NCI-H345 (cell line): ENCODE measurements at places on chromosomes 5 and 9.

GRCh38 chr9:28882529-28882928 lies 1309.2 kb upstream of the C9orf72 start:
- DNase-seq, result no peak

DNA sequence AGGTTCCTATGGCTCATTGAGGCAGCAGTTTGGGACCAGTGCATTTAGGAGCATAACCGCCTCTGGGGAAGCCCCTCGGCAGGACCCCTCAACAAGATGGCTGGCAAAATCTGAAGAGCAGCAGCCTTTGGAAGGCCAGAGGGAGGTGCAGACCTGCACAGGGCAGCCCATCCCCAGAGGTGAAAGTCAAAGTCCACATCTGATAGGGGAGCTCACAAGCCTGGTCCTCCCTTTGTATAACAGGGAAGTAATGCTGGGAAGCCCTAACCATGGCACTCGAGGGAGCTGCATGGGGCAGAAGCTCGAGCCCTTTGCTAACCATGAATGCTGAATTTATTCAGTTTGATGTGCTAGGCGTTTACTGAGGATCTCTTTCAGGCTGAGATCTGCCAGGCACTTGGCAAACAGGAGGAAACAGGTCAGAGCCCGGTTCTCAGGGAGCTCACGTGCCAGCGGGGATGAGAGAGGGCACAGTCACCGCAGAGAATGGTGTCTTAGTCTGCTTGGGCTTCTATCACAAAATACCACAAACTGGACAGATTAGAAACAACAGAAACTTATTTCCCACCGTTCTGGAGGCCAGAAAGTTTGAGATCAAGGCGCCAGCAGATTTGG lies 114.1 kb downstream of the GABBR2 start:
- no peak for DNase-seq

DNA sequence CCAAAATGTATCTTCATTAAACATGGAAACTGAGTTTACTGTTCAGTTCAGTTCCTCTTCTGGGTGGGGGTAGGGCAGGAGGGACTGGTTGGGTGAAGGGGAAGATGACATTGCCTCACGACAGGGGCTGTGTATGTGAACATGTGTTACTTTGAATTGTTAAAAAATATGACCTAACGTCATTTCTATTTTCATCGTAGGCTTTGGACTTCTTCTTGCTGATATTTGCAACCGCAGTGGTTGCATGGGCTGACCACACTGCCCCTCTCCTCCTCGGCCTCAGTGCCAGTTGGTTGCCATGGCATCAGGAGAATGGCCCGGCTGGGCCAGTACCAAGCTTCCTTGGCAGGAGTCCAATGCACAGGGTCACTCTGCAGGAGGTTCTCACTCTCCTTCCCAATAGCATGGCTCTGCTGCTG lies 41.5 kb downstream of the HACD4 start:
- DNase-seq, result no peak

GRCh38 chr5:119072496-119072895 lies 1.6 kb downstream of the DMXL1 start:
- DNase-seq, result no peak

DNA sequence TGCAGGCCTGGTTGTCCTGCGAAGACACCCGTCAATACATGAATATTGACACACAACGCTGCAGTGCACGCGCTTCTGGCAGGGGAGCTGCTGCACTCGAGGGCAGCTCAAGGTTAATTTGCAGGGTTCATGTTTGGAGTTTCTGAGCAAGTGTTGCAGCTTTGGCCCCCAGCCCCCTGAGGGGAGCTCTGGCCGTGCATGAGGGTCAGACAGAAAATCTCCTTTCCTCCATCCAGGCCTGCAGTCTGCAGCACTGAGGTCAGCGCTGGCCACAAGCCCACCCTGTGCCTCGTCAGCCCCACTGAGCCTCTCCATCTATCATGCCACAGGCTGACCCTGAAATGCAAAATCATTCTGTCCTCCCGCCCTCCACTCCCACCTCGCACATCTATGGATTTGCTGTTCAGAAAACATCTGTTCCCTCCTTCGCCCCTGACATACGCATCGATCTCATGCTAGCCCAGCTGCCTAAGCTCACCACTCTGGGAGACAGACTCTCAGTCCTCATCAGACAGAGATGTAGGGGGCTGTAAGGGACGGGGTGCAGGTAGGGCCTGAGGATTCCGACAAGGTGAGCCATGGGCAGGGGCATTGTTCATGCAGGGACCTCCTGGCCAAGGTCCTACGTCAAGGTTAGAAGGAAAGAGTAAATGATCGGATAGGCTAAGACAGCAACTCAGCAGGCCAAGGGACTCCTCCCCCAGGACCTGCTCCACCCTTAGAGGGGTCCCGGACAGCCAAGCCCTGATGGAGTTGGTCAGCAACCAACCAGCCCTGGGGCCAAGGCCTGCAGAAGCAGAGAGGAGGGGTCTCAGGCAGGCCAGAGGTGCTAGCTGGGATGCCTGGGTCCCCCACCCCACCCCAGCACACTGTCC lies 125.1 kb downstream of the KCNIP1 start:
- DNase-seq, result no peak

DNA sequence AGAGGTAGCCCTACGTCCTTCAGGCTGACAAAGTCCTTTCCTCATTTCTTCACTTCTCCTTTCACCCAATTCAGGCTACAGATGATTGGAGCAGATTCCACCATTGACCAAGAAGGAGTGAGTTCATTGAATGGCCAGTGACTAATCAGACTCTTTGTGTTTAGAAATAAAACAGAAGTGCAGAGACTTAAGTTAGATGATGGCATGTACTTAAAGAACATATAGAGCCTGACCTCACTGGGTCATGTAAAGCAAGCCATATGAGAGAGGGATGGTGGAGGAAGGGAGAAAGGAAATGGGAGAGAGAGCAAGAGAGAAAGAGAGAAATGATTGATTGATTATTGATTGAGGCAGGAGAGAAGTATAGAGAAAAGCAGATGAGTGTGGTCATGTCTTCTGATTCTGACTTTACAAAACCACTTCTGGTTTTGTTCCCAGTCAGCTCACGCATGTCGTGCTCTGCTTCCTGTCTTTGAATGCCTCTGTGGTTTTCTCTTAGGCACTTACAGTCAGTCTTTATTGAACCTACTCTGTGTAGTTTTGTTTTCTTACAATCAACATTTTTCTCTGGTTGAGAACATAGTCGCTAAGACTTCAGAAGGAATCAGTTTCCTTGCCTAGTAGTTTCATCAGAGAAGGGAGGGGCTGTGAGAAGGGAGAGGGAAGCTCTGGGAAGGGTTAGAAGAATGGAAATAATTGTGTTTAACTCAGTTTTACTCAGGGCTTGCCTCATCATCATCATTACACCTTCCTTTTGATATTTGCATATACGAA lies 149.2 kb upstream of the KLF9 start:
- no peak for DNase-seq

GRCh38 chr9:68951879-68952659 lies 61.8 kb downstream of the PRKACG start:
- no peak for DNase-seq

GRCh38 chr5:89071101-89071940 lies 188.3 kb upstream of the MEF2C start:
- no peak for DNase-seq

DNA sequence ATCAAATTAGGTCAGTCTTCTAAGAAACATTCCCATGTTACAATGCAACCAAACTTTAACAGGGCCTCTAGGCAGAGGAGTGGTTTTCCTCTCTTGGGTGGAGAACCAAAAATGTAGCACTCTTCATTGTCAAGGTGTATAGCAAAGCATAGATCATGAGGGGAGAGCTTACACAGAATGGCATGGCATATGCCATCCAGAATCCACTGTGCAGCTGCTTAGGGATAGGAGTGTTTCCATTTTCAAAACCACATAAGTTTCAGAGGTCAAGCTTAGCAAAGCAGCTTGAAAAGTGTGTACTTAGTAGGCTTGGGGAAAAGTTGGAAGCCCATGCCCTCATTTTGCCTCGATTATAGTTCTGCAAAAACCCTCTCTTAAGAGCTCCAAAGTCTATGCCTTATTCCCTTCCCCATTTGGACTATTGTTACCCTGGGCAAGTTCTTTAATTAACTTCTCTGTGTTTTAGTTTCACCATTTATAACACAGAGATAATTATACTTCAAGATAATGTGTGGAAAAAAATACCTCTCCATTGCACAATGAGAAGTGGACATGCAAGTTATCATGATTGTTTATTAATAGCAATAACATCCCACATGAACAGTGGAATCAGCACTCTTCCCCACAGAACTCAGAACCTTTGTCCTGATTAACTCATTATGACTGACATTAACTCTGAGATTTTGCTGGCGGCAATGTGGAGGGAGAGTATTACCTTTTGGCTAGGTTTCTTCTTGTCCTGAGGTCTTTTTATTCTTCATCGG lies 398.9 kb upstream of the WWC1 start:
- DNase-seq, result no peak

- DNase-seq, result no peak
Observed at GRCh38 chr5:78574731-78575161, 73.8 kb downstream of the LHFPL2 start.

DNA sequence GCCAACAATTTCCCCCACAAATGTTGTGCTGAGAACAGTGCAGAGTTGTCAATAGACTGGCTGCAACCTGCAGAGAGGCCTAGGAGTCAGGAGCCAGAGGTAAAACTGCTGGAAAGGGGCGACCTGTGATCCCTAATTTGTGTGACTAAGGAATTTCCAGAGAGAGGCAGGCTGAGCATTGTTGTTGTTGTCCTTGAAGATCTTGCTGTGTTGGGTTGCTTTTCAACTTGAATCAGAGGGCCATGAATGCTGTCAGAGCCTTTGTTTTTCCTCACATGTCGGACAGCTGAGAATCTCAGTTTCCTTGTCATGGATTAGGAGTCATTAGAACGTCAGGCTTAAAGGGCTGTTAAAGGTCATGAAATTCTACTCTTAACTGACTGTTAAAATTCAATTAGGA lies 134.6 kb upstream of the ASTN2 start:
- no peak for DNase-seq

- DNase-seq, result peak; percentile 68
Observed at GRCh38 chr5:50667023-50667652, 701 bp downstream of the PARP8 start.

- DNase-seq, result no peak
Observed at GRCh38 chr5:119864286-119864685, 234.9 kb downstream of the FAM170A start.

DNA sequence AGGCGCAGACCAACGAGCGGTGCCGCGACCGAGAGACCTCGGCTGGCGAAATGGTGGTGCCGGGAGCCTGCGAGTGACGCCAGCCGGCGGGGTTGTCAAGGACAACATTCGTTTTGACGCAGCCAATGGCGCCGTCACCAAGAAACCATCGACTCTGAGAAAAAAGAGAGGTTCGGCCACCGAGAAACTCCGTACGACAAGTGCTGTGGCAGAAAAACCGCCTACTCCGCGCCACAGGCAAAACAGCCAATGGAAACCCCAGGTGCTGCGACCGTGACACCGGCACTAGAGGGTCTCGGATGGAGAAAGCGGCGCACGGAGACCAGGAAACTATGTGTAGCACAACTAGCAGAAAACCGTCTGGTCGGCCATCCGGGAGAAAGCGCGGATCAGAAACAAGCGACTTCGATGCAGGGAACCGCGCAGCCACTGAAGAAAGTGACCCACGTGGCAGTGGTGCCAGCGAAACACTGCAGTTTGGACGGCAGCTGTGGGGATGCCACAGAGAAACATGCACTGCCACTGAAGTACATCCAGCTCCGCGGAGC lies 88.8 kb downstream of the ANXA2R start:
- DNase-seq, result peak; percentile 62

- no peak for DNase-seq
Observed at GRCh38 chr5:145062280-145063062, 772.7 kb downstream of the PRELID2 start.

GRCh38 chr9:23779220-23779619 lies 46.8 kb downstream of the ELAVL2 start:
- no peak for DNase-seq

DNA sequence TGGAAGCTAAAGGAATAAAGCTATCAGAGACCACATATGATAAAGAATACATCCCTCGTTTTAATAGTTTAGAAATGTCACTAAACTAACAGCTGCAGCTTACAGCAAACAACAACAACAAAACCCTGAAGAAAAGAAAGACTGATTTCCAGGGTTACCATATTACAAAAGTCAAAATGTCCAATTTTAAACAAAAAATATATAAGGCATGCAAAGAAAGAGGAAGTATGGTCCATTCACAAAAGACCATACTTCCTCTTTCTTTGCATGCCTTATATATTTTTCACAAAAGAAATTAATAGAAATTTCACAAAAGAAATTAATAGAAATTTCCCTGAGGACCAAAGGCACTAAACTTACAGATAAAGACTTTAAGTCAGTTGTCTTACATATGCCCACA lies 354.2 kb downstream of the ARL15 start:
- no peak for DNase-seq

DNA sequence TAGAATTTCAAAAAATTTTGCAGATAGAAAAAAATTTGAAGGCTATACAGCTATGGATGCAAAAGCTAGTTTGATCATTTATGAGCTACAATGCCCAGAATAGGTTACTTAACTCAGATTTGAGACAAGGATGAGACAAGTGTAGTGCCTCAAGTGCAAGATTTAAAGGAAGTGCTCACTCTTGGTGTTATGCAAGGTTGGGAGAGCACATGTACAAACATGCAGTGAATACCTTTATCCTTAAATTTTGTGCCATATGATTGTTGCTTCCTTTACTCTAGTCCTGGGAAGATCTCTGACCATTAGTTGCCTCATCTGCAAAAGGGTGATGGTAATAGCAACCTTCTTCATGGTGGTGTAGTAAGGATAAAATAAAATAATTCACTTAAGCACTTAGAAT lies 31.7 kb upstream of the PPP2R2B start:
- DNase-seq, result no peak

DNA sequence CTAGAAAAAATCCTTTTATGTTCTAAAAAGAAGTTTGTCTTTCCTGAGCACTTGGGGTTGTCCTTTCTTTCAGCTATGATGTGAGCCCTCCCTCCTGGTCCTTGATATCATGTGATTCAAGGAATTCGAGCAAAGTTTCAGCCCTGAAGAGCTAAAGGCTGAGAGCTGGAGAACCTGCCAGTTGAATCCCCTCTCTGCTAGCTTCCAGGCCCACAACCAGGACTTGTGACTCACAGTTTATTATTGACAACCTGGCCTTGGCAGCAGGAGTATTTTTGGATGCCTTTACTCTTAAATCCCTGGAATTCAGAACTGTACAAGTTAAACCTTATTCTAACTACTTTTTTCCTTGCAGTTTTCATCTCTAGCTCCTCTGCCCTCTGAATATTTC lies 182.8 kb downstream of the SPOCK1 start:
- no peak for DNase-seq

DNA sequence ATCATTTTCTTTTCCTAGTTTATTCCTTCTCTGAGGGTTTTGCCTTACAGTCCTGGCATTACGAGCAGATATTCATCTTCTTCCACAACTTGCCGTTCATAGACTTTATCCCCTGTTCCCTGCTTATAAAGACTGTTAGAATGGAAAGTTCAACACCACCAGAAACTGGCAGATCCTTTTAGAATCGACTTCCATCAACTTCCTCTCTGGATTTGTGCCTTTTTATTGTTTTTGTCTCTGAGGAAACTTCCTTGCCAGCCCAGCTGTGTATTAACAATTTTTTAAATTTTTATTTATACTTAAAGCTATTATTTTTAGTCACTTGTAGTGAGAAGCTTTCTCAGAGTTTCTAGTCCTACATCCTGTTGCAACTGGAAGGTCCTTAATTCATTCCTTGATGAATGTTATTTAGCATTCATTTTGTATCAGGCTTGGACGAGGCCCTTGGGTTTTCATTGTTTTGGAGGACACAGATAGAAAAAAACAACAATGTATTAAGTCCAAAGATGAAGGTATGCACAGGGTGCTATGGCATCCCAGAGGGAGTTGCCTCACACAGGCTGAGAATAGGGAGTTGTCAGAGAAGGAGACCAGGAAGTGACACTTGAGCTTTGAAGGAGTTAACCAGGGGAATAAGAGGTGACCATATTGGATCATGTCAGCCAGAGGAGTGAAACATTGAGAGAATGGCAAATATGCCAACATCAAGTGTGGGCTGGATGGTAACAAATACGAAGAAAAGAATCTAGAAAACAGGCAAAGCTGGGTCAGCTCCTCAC lies 81.3 kb downstream of the ADAMTSL1 start:
- no peak for DNase-seq
